Stimulated activated CD4-positive, alpha-beta T cell treated with anti-CD3 and anti-CD28 coated beads, Interleukin-1b, Interleukin-23, amount 100 ng/mL, for 1 hour (primary cell): ENCODE measurements at places on chromosomes 3 and 15.

DNA sequence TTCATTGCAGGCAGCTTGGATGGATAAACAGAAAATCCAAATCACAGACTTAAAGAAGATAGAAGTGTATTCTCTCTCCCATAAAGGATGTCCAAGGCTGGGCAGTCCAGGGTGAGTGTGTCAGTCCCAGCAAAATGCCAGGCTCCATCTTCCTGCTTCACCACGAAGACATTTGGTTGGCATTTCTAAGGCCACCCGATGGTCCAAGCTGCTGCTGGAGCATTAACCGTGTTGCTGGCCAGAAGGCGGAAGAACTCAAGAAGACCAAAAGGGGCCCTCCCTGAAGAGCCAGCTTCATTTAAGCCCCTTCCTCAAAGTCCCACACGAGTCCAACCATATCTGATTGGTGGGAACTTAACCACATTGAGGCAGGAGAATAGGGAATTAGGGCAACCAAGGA is 3.0 kb upstream of the CYP11A1 start:
- DNase-seq: no peak

GRCh38 chr3:191770541-191770940 is 309.6 kb downstream of the PYDC2 start:
- DNase-seq: no peak

- DNase-seq: no peak
Observed at GRCh38 chr3:94961423-94962100, 898.7 kb downstream of the NSUN3 start.

GRCh38 chr3:50185230-50185629 is 6.2 kb upstream of the GNAT1 start:
- no peak for DNase-seq

GRCh38 chr3:112351823-112352222 is 18.9 kb downstream of the CD200 start:
- DNase-seq: no peak

GRCh38 chr3:28726840-28727239 is 378.2 kb upstream of the AZI2 start:
- DNase-seq: no peak

DNA sequence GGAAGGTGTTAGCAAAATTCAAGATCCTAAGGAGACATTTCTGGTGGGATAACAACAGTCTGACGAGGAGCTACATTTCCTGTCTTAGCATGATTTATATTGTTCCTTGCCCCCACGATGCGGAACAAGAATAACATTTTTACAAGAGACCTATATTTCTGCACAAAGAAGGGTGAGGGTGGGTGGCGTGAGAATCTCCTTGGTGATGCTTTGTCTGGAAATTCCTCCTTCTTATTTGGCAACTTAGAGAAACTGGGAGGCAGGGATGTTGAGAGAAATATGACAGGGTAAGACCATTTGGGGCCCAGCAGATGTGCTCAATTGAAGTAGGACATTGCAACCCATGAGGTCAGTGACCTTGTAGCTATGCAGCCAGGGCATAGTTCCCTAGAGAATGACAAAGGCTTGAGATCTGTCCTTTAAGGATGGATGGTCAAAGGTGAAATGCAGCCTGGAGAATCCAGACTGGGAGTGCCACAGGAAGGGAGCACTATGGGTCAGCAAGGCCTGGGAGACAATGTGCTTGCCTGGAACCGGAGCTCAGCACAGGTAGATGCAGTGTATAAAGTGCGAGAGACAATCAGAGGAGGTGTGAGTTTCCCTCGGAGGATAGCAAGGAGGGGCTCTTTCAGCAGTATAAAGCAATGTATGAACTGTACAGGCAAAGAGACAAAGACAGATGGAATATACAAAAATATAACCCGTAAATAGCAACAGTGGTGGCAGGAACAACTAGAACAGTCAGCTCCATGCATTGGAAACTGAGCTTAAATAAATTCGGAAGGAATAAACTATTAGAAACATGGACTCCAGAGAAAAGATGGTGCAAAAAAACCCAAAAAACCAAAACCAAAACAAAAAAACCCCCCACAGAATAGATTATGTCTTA is 317.6 kb upstream of the TBL1XR1 start:
- no peak for DNase-seq
